ENCODE measurements at places on chromosomes 13 and 19.

DNA sequence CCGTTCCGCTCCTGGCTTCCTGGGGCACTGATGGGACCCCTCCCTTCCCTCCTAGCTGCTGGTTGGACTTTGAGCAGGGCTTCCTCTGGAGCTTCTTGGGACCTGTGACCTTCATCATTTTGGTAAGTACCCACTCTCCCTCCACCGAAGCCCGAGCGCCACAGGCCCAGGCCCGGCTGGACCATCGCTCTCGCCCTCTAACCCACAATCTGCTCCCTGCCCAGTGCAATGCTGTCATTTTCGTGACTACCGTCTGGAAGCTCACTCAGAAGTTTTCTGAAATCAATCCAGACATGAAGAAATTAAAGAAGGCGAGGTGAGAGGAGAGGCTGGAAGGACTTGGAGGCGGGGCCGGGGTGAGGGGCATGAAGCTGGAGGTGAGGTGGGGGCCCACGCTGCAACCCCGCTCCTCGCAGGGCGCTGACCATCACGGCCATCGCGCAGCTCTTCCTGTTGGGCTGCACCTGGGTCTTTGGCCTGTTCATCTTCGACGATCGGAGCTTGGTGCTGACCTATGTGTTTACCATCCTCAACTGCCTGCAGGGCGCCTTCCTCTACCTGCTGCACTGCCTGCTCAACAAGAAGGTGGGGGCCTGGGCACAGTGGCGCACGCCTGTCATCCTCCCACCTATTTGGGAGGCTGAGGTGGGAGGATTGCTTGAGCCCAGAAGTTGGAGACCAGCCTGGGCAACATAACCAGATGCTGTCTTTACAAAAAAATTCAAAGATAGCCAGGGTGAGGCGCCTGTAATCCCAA lies 12.3 kb downstream of the DDX39A start:
- no peak for DNase-seq

- DNase-seq: no peak
These were observed 767 bp upstream of the ZNF793 start for GRCh38 chr19:37505958-37506386.

DNA sequence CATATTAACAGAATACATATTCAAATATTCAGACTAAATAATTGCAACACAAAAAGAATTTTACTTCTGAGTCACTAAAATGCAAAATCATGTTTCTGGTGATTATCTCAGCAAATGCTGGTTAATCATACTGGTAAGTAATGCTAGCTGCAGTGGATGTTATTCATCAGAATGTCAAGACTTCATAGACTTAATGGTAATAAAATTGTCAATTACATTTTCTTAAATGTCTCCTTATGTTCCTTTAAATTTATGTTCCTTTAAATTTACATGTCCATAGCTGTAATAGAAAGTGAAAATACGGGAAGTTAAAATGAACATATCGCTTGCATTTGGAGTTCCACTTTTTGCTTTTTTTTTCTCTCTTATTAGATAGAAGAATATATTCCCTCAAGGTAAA lies 853.0 kb downstream of the SLITRK6 start:
- DNase-seq: no peak

DNA sequence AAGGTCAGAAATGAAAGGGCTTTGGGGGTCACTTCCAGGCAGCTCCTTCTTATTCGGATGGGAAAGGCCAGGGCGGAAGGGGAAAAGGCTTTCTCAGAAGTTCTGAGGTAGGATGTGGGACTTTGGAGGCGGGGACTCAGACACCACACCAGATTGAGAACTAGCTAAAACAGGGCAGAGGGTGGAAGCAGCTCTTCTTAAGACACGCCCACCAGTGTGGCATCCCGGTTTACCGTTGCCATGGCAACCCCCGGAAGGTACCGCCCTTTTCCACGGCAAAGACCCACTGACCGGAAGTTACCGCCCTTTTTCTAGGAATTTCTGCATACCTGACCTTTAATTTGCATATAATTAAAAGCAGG lies 3.8 kb upstream of the LILRA5 start:
- DNase-seq: no peak

GRCh38 chr13:78806457-78806856 lies 147.5 kb upstream of the OBI1 start:
- DNase-seq: no peak

- DNase-seq: peak; percentile 71
These were observed 66.2 kb downstream of the SLC15A1 start for GRCh38 chr13:98686270-98686669.

- no peak for DNase-seq
These were observed 396.9 kb downstream of the IRS2 start for GRCh38 chr13:109389456-109389855.

GRCh38 chr19:54178581-54179261 lies 5.8 kb upstream of the TMC4 start:
- no peak for DNase-seq

GRCh38 chr13:67515895-67516294 lies 285.8 kb upstream of the PCDH9 start:
- DNase-seq: no peak

DNA sequence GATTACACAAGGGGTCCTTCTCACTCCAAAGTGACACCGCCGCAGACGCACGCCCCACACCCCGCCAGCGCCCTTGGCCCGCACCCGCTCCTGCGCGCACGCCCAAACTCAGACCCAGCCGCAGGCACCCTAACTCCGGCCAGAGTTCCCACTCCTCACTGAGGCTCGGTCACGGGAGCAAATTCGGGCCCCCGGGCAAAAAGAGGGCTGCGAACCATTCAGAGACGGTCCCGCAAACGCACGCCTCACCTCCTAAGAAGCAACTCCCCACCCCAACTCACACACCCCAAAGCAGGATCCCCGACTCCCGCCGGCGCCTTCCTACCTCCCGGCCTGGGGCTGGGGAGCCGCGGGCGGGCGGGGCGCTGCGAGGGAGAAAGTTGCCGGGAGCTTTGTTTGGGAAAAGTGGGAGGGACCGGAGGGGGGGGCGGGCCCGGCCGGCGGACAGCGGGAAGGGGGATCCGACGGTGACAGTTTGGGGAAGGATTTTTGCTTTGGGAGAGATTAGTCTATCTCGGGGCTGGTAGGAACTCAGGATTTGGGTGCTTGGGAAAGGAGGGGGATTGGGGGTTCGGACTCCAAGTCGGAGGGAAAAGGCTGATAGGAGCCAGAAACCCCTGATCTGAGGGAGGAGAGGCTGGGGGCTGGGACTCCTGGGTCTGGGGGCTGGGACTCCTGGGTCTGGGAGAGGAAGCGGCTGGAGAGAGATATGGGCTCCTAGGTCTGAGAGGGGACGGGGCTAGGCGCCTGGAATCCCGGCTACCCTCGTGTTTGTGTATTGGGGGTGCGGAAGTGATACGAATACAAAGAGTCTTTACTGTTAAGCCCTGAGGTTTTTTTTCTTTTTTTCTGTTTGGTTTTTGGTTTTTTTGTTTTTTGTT lies at the start of gene TEAD2:
TEAD2 (minus strand) TSS at position 369 of the 881 bp plus-strand sequence. CDS start 2,341 bp downstream, outside the sequence.
- DNase-seq: peak; percentile 78

Measured in left kidney (tissue), 8 donors.